Suppressor macrophage (primary cell): ENCODE measurements at places on chromosomes 5 and 9.
A peak's percentile ranks its signal among the peaks of the same experiment; 100 is the strongest.

DNA sequence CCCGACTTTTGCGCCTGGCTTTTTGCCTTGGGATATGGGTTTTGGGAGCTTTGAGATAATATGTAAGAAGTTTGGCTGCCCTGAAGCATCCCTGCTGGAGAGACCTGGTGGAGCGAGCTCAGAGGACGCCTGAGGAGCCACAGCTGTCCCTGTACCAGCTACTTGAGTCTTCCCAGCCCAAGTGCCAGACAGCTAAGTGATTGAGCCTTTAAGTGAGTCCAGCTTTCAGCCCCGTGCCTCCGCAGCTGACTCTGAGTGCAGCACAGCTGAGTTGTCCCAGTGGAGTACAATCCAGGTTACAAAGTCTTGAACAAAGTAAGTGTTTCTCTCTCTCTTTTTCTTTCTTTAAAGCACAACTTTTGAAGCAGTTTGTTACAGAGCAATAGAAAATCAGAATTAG, 203.8 kb upstream of the DAP start:
- no peak for DNase-seq

GRCh38 chr5:114296191-114296590, 65.7 kb upstream of the KCNN2 start:
- no peak for DNase-seq

DNA sequence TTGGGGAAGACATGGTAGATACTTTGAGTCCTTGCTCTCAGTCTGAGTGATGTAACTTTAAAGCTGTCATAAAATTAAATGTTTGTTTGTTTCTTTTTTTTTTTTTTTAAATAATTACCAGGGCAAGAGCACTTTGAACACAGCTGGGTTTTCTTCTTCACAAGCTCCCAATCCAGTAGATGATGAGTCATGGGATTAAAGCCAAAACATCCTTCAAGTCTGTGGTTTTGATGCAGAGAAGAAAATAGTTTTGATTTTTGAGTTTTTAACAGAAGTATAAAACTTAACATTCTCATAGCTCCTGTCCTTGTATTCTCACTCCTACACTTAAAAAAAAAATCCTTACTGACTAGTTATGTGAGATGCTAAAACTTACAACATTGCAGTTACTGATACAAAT, 34.8 kb upstream of the IL31RA start:
- DNase-seq = no peak

DNA sequence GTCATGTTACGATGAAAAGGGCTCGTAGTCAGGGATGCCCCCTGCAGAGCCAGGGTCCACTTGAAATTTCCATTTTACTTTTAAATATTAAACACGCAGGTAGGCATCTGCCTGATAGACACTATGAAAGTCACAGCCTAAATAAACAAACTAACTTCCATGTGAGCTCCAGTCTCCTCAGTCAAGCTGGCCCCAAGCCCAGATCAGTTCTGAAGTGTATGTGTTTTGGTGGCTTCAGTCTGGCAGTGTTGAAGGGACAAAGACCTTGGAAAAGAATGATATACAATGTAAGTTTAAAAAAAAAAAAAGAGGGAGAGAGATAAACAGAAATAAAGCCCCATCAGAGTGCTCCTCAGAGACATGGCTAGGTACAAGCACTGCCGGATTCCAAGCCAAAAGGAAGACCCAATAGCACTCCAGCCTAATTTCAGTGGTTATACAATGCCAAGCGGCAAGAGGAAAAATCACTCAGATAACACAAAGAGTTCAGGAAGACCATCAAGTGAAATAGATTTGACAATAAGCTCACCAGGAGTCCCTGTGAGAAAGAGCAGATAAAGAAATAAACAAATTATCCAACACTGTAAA, 181.0 kb downstream of the BNC2 start:
- no peak for DNase-seq

DNA sequence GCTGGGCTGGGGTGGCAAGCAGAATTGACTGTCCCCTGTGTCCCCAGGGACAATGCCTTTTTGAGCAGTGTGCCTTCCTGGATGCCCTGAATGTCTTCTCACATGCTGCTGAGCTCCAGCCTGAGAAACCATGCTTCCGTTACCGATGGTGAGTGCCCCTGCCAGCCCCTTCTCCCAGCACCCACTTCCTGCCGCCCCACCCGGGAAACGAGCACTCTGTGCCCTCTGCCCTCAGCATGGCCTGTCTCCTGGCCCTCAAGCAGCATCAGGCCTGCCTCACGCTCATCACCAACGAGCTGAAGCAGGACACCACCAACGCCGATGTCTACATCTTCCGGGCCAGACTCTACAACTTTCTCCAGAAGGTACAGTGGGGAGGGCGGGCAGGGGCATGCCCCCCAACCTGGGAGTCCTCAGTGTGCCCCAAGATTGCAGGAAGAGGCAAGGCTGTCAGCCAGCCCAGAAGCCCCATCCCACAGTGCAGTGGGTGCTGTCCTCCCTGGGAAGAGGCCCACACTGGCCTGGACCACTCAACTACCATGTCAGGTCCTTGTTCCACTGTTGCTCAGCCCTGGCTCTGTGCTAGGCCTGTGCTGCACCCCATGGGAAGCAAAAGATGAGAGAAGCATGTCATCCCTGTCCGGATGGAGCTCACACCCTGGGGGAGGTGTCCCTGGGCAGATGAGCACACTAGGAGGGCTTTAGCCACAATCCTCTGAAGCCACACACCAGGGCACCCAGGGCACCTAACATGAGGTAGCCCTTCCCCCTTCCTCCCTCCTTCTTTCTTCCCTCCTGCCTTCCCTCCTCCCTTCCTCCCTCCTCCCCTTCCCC, 4.4 kb downstream of the TTC16 start:
- DNase-seq = no peak

DNA sequence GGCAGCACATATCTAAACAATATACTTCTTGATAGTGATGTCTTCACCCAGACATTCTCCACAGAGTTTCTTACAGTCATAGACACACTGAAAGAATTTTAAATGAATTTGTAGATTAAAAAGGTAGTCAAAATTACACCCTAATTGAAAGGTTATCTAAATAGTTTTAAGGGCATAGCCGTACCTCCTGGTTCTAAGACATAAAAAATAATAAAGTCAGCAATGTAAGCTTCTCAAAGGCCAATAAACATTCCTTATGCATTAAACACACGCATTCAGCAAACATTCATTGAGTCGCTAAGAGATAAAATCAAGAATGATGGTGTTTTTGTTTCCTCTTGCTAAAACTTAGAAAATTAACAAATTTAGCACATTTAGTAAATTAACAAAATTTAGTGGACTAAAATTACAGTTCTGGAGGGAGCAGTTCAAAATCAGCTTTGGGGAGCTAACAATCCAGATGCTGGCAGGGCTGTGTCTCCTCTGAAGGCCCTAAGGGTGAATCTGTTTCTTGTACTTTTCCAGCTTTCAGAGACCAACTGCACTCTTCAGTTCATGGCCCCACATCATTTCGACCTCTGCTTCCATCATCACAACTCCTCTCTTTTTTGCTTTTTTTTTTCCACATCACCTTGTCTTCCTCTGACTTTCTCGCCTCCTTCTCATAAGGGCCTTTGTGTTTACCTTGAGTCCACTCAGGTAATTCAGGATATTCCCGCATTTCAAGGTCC, 516.5 kb downstream of the DNAH5 start:
- no peak for DNase-seq

GRCh38 chr5:66987949-66988838, 208.4 kb downstream of the CD180 start:
- peak; percentile 55 for DNase-seq

DNA sequence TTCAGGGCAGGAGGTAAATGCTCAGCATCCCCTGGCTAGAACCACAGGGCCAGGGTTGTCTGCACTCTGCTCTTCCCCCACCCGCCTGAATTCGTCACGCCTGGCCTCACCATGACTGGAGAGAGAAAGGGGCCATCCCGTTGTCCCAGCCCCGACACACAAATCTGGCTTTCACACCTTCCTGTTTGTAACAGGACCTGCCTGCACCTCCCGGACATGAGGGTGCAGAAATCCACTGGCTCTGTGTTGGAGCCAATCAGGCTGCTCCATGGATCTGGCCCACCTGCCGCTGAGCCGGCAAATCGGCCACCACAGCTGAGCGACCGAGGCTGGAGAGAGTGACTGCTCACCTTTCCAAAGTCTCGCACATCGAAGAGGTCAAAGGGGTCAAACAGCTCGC, 53.4 kb downstream of the VAV2 start:
- DNase-seq = no peak

DNA sequence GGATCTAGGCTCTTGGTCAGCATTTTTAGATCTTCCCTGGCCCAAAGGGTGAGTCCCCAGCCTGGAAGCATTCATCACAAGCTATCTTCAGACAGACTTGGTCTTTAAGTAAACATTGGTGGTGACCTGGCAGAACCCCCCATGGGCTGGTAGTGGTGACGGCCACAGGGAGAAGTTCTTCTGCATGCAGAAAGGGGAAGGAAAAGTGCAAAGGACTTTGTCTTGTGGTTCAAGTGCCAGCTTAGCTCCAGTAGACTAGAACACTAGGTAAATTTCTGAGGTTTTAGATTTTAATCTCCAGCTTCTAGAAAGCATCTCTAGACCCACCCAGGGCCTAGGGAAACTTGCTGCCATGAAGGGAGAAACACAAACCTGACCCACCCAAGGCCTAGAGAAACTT, 584.0 kb downstream of the CHSY3 start:
- no peak for DNase-seq
